ENCODE measurements at places on chromosomes 13 and 19.
A peak's percentile ranks its signal among the peaks of the same experiment; 100 is the strongest.

- DNase-seq: no peak
These were observed 18.6 kb downstream of the DEDD2 start for GRCh38 chr19:42198676-42199439.

GRCh38 chr19:42151782-42152684, 19.8 kb upstream of the POU2F2 start:
- DNase-seq: no peak

GRCh38 chr19:49855277-49855675, 4.3 kb downstream of the PTOV1 start:
- DNase-seq: no peak

DNA sequence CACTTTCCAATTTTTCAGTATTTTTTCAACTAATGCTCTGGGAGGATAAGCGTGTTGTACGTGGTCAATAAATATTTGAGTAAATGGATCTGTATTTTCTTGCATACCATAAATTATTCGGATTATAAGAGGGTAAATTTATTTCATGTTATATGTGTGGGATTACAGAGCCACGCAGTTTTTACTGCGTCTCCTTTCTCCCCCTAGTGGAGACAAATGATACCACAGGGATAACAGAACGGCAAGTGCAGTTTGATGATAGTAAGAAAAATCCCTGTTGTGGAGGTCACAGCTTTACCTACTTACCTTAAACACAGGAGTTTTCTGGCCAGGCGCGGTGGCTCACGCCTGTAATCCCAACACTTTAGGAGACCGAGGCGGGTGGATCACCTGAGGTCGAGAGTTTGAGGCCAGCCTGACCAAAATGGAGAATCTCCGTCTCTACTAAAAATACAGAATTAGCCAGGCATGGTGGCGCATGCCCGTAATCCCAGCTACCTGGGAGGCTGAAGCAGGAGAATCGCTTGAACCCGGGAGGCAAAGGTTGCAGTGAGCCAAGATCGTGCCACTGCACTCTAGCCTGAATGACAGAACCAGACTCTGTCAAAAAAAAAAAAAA, 16.8 kb downstream of the MBD3L2B start:
- no peak for DNase-seq

- no peak for DNase-seq
These were observed 12.9 kb upstream of the CCNE1 start for GRCh38 chr19:29798774-29799497.

DNA sequence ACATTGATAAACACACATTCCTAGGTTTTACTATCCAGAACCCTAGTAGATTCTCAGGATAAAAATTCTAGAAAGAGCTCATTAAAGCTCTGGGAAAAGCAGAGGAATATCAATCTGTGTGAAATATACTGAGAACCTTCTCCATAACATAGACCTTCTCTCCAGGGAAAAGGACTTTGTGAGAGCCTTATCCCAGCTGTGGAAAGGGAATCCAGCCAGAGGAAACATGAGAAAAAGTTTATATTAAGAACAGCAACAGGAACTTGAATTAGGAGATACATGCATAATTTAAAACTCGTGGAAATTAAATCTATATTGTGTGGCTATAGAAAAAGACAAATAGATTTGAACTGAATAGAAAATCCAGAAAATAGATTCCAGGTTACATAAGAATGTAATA, 1639.9 kb downstream of the EFNB2 start:
- DNase-seq: no peak

DNA sequence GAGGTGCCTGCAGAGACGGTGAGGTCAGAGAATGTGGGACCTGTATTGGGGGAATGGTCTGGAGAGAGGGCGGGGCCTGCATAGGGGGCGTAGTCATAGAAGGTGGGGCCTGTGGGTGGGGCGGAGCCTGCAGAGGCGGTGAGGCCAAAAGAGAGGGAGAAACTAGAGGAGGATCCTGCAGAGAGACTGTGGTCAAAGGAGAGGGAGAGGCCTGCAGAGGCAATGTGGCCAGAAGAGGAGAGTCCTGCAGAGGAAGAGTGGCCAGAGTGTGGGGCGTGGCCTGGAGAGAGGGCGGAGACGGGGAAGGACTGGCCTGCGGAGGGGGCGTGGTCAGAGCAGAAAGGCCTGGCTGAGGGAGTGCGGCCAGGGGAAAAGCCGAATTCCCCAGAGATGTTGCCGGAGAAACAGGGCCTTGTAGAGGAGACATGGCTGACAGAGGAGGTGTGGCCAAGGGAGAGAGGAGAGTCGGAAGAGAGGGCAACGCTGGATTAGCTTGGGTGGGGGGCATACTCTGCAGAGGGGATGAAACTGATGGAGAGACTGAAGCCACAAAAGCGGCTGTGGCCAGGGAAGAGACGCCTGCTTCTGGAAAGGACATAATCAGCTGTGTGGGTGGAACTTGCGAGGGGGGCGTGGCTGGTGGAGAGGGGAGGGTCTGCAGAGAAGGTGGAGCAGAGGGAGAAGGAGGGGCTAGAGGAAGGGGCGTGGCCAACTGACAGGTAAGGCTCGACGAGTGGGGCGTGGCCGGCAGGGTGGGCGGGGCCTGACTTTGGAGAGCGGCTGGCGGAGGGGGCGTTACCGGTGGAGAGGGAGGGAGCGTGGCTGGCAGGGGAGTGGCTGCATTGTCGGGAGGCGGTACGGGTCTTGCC, 2.5 kb downstream of the PRR36 start:
- peak; percentile 66 for DNase-seq
